Stimulated activated CD8-positive, alpha-beta memory T cell treated with anti-CD3 and anti-CD28 coated beads, Interleukin-7, amount 100 ng/mL, for 1 hour (primary cell): ENCODE measurements at places on chromosomes 4 and X.

- DNase-seq = no peak
Observed at GRCh38 chr4:65450899-65451298, 219.4 kb downstream of the EPHA5 start.

- no peak for DNase-seq
Observed at GRCh38 chrX:7132335-7133049, 15.0 kb upstream of the STS start.

DNA sequence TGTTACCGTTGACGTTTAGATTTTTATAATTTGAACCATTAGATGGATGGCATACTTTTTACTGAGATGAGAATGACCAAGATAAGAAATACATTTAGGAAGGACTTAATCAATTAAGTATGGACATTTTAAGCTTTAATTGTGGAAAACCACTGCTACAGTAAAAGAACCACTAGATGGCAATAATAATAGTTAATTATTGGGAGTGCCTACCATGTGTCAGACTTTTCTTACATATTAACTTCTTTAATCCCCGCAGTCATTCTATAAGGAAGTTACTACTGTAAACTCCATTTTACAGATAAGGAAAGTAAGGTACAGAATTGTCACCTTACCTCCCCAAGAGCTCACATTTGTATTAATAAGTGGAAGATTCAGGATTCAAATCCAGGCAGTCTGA lies 48.5 kb upstream of the MYOZ2 start:
- DNase-seq = no peak

DNA sequence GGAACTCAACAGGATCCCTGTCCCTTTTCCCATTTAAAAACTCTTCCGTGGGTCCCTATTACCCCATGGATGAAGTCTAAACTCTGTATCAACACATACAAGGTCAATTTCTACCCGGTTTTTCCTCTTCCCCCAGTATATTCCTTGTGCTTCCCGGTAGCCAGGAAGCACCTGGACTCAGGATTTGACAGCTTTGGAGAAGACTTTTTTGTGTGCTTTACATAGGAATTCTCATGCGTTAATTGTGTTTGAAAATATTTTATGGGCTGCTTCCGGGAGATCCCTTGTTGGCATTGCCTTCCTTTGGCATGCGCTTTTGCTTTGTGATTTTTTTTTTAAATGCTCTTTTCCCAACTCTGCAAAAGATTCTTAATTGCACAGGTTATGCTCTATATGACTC lies 7.2 kb downstream of the SMS start:
- no peak for DNase-seq

DNA sequence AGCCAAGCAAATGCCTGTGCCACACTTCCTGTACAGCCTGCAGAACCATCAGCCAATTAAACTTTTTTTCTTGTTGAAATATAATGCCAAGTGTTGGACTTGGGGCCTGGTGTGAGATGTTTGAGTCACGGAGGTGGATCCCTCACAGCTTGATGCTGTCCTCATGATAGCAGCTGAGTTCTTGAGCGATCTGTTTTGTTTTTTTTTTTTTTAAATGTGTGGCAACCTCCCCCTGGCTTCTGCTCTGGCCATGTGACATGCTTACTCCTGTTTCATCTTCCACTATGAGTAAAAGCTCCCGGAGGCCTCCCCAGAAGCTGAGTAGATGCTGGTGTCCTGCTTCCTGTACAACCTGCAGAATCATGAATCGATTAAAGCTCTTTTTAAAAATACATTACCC lies 973.3 kb upstream of the FTHL17 start:
- DNase-seq = no peak

DNA sequence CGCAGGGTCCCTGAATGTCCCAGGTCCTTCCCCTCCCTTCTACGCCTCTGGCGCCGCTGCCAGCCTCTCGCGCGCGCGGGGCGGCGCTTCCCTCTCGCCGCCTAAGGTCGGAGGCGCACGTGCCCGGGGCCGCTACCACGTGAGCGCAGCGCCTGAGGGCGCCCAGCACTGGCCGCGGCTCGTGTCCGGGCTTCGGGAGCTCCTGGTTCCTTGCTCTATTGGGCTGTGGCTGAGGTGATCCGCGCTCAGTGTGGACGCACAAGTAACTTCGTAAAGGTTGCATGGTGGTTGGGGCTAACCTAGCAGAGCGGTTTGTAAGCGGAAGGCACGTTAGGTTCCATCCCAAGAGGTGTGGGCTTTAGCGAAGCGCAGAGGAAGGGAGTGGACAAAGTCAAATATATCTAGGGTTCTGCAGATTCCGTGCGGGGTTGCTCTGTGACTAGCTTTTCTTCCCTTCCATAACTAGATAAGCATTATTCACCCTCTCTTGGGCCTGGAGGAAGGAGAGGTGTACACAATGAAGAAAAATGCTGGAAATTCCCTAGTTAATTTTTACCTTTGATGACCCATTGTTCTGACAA lies 1.8 kb downstream of the TLL1 start:
- no peak for DNase-seq

- DNase-seq = no peak
Observed at GRCh38 chrX:30971774-30972603, 82.9 kb upstream of the TAB3 start.

DNA sequence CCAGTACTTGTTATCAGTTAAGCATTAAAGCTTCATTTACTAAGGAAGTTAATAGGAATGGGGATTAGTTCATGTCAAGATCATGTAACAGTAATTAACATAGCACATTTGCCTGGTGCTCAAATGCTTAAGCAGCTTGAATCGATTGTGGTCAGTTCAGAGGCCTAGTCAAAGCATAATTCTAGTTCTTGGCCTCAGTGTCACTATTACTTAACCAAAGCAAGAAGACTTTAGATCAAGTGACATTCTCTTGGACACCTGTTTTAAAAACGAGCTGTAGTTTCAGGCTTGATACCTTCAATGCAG lies 115.2 kb upstream of the BMPR1B start:
- no peak for DNase-seq

GRCh38 chr4:157678478-157678877 lies 457.9 kb downstream of the GRIA2 start:
- no peak for DNase-seq

DNA sequence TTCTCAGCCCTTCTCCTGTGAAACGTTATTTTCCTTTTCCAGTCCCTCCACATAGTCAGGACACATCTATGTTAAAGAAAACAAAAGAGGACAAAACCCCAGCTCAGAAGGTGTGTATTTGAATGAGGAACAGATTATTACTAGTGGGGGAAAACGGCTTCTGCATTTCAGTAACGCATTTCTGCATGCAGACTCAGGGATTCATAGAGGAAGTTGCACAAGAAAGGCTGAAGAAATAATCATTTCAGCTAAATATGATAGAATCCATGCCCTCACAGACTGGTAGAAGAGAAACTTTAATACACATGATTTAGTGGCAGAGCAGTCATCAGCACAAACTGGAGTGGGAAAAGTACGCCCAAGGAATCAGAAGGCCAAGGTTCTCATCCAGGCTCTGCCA lies 270.8 kb upstream of the FGF13 start:
- no peak for DNase-seq

GRCh38 chr4:128364565-128364964 lies 77.0 kb upstream of the PGRMC2 start:
- no peak for DNase-seq

- DNase-seq = no peak
Observed at GRCh38 chr4:183507925-183508696, 3.3 kb downstream of the ING2 start.

DNA sequence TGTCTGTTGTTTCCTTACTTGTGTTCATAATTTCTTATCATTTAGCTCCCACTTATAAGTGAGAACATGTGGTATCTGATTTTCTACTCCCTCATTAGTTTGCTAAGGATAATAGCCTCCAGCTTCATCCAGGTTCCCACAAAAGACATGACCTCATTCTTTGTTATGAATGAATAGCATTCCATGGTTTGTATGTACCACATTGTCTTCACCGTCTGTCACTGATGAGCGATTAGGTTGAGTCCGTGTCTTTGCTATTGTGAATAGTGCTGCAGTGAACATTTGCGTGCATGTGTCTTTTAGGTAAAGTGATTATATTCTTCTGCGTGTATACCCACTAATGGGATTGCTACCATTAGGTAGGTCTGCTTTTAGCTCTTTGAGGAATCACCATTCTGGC lies 624.3 kb upstream of the EPHA5 start:
- DNase-seq = no peak

GRCh38 chr4:123452616-123453015 lies 56.0 kb downstream of the SPRY1 start:
- no peak for DNase-seq

- DNase-seq = no peak
Observed at GRCh38 chr4:95066050-95066449, 308.3 kb downstream of the BMPR1B start.

GRCh38 chr4:69888336-69888735 lies 28.4 kb upstream of the SULT1E1 start:
- DNase-seq = no peak

- no peak for DNase-seq
Observed at GRCh38 chr4:167222099-167222498, 12.2 kb downstream of the SPOCK3 start.

- DNase-seq = no peak
Observed at GRCh38 chrX:1462110-1462509, 9.4 kb upstream of the ASMTL start.

DNA sequence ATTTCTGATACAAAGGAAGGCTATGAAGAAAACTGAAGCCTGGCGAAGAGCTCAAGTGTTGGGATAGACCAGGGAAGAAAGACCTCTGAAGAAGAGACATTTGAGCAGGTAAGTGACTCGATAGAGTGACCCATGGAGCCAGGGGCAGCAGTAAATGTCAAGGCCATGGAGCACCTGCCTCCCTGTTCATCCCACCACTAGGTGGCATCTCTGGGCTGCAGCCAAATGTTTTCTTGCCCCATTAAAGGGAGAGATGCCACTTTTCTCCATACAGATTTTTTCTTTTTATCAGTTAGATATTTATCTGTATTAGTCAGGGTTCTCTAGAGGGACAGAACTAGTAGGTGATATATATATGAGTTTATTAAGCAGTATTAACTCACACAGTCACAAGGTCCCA lies 4.9 kb upstream of the ZNF81 start:
- no peak for DNase-seq

GRCh38 chr4:8555716-8556115 lies 24.5 kb upstream of the GPR78 start:
- DNase-seq = no peak

DNA sequence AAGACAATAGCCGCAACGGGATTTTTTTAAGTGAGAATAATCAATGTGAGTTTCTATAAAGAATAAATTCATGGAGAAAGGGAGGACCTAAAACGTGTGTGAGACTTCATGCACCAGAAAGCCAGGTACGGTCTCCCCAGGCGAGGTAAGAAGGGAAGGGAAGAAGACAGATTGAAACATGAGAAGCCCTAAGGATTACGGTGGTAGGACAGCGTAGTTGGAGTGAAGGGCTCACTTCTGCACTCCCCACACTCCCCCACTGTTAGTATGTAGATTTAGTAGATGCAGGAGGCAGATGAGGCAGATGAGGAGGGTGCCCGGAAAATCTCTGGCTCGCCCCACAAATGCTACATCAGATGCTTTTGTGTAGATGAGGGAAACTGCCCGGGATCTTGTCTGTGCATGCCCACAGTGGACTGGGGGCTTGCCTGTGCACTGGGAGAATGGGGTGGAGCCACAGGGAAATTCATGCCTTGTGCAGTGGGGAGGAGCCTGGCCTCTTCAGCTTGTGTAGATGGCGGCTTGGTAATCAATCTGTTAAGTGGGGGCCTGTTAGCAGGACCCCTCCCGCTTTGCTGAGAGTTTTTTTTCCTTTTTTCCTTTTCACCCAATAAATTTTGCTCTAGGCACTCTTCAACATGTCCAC lies 1544.5 kb upstream of the TENM3 start:
- no peak for DNase-seq

- no peak for DNase-seq
Observed at GRCh38 chr4:81375745-81376144, 96.0 kb downstream of the RASGEF1B start.

GRCh38 chr4:91434631-91435030 lies 869.1 kb upstream of the GRID2 start:
- no peak for DNase-seq

DNA sequence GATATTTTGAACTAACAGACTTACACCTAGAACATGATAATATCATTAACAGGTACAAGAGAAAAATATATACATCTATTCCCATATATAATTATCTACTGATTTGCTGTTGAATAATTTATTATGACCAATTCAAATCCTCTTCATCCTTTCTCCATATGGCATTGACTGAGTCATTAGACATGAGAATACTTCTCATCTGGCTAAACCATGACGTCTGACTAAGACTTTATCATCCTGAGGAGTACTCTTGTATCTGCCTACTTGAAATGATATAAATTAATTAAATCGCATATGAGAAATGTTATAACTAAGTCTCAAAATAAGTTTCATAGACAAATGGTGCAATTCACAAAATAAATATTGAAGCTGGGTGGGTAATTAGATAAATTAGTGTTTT lies 67.4 kb downstream of the EMCN start:
- no peak for DNase-seq

DNA sequence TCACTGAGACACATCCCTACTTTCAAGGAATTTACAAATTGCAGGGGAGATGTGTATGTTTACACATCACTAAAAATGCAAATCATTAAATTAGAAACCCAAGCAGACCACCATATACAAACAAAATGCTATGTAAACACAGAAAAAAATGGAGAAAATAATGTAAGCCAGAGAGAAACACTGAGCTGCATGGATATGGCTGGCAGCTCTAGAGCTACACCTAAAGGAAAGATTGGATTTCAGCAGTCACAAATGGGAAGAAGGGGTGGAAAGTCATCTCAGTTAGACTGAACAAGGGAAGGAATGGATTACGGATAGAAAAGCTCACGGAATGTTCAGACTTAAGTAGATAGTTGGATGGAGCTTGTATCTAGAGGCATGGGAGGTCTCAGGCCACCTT lies 186.3 kb downstream of the MOSPD2 start:
- DNase-seq = no peak

DNA sequence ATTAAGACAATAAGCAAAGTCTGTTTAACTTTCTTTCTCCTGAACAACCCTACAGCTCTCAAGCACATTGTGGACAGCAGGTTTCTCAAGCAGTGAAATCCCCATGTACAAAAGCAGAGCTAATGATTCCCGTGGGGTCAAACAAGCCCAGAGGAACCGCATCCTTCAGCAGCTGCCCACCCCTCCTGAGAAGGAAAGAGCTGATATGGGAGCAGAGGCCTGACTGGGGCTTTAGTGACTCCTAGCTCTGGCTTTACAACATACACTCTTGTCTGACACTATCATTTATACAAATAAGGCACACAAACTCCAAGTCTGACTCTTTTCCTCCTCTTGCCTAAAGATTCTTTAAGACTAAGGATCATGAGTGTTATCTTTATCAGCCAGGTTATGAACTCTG lies 32.8 kb downstream of the HDAC8 start:
- no peak for DNase-seq

DNA sequence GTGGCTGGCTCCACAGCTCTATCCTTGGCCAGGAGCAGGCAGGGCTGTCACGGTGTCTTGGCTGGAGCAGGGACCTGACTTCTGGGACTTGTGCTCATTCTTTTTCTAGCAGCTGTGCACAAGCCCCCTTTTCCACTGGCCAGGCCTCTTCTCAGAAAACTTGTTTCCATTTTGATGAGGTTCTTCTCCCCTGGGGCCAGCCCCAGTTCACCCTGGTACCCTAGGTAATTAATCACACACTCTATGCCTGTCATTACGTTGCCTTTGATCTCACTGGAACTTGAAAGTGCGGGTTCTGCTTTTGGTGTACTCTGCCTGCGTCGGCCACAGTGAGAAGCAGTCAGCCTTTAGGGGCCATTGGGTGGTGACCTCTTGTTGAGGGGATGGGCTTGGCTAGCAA lies 26.6 kb downstream of the DRD5 start:
- no peak for DNase-seq
